ENCODE measurements at places on chromosomes 2 and 18.

- DNase-seq, result no peak
Observed at GRCh38 chr18:65750389-65751154, at the start of gene CDH7. TSS of gene CDH7 (plus strand) at chr18:65751012. CDS start at chr18:65762843, 11,831 bp downstream.

DNA sequence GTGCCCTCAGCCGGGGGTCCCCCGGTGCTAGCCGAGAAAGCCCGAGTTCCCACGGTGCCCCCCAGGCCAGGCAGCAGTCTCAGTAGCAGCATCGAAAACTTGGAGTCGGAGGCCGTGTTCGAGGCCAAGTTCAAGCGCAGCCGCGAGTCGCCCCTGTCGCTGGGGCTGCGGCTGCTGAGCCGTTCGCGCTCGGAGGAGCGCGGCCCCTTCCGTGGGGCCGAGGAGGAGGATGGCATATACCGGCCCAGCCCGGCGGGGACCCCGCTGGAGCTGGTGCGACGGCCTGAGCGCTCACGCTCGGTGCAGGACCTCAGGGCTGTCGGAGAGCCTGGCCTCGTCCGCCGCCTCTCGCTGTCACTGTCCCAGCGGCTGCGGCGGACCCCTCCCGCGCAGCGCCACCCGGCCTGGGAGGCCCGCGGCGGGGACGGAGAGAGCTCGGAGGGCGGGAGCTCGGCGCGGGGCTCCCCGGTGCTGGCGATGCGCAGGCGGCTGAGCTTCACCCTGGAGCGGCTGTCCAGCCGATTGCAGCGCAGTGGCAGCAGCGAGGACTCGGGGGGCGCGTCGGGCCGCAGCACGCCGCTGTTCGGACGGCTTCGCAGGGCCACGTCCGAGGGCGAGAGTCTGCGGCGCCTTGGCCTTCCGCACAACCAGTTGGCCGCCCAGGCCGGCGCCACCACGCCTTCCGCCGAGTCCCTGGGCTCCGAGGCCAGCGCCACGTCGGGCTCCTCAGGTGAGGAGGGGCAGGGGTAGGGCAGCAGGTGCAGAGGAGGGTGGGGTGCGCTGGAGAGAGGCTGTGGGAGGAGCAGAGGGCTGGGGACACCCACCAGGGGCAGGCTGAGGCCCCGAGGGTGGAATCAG is 14.1 kb upstream of the GMPPA start:
- DNase-seq, result no peak

- no peak for DNase-seq
Observed at GRCh38 chr2:98637401-98638147, 29.2 kb downstream of the UNC50 start.

DNA sequence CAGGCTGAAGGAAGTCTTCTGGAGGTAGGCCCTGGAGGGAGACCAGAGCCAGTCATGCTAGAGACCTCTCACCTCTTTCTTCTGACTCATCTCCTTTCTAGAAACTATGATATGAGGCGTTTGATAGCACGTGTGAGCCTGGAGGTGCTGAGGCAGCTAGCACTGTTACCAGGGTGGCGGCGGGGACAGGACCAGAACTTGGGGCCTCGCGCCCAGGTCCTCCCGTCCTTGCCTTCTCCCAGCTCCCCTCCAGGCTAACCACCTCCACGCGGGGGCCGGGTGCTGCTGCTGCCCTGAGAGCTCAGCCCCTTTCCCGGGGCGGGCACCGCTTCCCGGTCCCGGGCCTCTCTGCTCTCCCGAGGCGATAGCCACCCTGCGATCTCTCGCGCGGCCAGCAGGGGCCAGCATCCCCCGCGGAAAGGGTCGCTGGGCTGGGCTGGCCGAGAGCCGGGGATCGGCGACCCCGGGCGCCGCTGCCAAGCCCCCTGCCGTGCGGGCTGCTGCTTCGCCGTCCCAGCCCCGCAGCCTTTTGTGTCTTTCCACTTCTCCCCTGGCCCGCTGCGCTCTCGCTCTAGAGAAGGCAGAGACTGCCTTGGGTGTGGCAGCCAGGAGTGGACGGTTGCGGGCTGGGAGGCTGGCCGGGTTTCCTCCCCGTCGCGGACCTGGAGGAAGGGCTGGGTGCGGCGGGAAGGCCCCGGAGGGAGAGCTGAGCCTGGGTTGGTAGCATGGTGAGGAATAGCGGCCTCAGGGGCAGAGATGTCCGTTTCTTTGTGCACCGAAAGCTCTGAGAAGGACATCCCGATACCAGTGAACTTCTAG is 49.1 kb downstream of the TMEM17 start:
- peak; percentile 74 for DNase-seq

GRCh38 chr2:201807452-201807999 is 1.2 kb downstream of the CDK15 start:
- DNase-seq, result no peak

GRCh38 chr2:165746501-165746900 is 47.5 kb downstream of the GALNT3 start:
- DNase-seq, result no peak

- no peak for DNase-seq
Observed at GRCh38 chr18:363301-364085, 95.6 kb upstream of the THOC1 start.
